RPMI7951 (cell line): ENCODE measurements at places on chromosomes 7 and 10. TPM values are rescaled to one million over a fixed set of nuclear protein-coding genes. Genes with fewer than 3 reads are reported as not detected.

DNA sequence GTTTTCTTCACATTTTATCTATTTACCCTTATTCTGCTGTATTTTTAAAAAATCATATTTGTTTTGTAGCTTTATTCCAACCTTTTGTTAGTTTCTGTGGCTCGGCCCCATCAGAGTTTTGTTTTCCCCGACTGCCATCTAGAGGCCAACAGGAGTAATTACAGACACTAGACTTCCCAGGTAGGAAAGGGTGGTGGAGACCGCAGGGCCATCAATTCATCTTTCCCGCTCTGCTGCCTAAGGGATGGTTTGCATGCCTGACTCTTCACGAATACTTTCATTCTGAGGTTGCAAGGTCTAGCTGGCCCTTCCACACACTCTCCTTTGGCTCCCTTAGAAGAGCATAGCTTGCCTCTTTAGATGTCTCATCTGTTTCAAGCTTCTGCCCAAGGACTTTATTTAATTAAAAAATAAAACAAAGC is 38.3 kb downstream of the LYZL2 start:
- peak; percentile 48 for DNase-seq

- DNase-seq = no peak
Measured at GRCh38 chr10:32132357-32132946, 76.2 kb upstream of the KIF5B start.

DNA sequence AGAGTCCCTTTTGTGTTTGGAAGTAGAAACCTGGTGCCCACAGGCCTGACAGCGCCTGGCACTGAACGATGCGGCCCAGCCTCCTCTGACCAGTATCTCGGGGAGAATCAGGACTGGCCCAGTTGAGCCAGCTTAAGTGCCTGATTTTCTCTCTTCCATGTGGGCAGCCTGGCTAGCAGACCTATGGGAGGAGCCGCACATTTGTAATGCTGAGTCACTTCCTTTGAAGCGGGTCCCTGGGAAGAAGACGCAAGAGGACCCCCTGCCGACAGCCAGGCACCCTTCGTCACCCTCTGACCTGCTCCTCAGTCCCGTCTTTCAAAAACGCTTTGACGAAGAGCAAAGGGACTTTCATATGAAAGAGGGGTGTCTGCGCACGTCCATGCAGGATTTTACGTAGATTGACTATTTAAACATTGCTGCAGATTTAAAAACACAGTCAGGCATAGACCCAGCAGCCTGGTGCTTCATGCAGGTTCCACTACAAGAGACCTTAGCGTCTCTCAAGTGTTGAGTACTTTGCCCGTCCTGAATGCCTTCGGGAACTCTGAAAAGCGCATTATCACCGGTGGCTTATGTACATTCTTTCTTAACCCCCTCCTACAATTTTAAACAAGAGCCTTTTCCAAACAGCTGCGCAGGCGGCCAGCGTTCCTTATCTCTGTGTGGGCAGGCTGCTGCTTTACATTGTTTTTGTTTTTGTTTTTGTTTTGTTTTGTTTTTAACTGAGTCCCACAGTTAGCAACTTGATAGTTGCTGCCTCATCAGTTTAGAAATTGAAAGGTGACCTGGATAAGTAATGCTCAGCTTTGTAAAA is 36.5 kb upstream of the AP5Z1 start:
- DNase-seq = peak; percentile 57

MYO1G gene
- total RNA-seq = under 0.01 TPM in 1 of 2 replicates, not detected in the other

NODAL gene
- total RNA-seq = not detected in 2 replicates

CALCR gene
- not detected in 2 replicates for total RNA-seq

DNA sequence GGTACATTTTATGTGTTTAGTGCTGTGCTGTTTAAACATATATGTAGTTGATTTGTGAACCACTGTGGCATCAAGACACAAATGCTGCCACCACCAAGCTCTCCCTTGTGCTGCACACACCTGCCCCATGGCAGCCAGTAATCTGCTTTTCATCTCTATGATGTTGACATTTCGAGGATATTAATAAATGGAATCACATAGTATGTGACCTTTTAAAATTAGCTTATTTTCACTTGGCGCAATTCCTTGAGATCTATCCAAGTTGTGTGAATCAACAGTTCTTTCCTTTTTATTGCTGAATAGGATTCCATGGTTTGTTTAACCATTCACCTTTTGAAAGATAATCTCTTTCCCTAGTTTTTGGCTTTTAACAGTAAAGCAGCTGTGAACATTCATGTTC is 73.1 kb downstream of the BMPR1A start:
- DNase-seq = no peak

DNA sequence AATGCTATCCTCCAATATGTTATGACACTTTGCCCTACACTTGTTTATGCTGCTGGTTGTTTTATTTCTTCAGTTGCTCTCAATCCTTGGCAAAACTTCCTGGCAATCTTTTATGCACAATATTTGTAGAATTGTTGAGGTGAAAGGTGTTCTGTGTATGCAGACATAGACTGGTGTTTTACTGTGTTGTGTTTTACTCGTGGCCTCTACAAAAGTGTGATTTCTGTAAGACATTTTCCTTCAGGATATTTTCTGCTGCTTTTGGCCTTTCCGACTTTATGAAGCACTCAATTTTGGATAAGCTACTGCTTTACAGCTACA is 21.8 kb downstream of the GLCCI1 start:
- DNase-seq = no peak

DNA sequence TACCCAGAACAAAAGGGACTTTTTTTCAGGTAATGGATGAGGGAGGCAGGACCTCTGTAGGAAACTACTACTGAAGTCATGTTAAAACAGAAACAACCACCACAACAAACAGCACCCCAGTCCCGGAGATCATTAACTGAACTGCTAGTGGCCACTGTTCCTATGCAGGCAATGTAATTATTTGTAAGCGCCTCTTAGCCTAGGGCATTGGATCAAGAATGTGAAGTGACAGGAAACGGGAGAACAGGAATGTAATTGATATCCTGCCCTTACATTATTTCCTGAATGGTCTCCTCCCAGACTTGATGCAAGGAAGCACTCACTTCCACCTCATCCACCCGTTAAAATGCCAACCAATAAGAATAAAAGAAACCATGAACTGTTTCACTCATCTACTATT is 16.7 kb upstream of the GAD2 start:
- peak; percentile 6 for DNase-seq

TBX20 gene
- total RNA-seq = 0.12 and 0.29 TPM in 2 replicates

- DNase-seq = no peak
Measured at GRCh38 chr10:26650406-26650805, 47.1 kb upstream of the PDSS1 start.

DNA sequence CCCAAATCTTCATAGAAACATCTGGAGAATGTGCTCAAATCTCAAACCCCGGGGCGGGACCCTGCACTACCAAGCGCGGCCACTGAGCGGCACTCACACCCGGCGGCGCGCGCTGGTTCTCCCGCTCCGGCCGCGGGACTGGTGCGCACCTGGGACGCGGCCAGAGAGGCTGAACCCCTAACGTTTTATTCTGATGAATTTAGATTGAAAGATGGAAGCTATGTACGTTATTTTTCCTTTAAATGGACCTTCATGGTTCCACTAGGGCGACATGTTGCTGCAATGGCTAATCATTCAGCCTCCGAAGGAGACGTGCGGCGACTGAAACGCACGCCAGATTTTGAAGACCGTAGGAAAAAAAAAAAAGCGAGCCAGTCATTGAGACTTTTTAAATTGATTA is 107.0 kb upstream of the INSIG1 start:
- DNase-seq = peak; percentile 35

DNA sequence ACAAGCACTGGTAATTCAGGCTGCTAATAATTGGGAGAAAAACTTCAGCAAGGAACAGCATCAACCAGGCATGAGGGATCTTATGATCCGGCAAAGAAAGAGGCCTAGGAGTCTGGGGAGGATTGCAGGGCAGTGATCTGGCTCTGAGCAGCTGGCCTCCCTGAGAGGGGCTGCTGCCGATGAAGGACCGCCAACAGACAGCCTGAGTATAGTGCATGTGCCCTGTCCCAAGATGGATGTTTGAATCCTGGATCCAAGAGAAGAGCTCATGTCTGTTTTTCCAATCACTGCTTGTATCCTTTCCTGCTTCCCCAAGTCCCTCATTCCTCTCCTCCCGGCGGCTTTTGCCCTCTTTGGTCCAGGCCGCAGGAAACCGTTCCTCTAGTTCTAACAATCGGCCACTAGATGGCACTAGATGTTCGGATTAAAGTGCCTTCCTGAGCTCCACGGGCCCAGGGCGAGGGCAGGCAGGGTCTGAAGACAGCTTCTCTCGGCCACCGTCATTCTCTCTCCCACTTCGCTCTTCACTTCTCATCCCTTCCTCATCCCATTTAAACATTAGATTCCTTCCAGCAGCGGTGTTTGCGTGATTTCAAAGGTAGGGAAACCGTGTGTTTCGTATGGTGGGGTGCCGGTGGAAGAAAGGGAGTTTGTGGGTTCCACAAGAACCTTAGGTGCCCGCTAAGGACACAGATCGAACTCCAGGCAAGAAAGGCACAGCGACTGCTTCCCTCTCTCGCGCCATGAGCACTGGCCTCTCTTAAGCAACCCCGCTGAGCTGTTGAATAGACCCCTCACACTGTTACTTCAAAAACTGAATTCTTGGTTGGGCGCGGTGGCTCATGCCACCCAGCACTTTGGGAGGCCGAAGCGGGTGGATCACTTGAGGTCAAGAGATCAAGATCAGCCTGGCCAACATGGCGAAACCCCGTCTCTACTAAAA is 82.4 kb downstream of the ADCYAP1R1 start:
- DNase-seq = peak; percentile 74
